ENCODE measurements at places on chromosomes 1 and 21. TPM values are rescaled to one million over a fixed set of nuclear protein-coding genes. Genes with fewer than 3 reads are reported as not detected.

DNA sequence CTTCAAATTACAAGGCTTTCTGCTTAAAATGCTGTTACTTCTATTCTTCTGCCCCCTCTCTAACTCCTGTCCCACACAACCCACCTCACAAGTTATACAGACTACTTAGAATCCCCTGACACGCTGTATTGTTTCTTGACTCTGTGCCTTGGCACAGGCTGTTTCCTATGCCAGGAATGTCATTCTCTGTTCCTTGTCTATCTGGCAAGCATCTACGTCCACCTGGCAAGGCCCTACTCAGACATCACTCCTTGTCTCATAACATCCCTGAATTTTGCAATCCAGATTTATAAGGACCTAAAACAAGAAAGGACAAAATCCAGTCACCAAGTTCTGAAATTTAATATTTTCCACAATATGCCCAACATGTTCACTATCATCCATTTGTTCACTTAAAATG is 182.0 kb upstream of the CHRM3 start:
- no peaks in the 10 kb centered on the region for H3K4me1 ChIP-seq
- no peaks in the 10 kb centered on the region for H3K36me3 ChIP-seq
- H3K4me3 ChIP-seq, result no peak overlapping the region

GRCh38 chr21:42041711-42042110 is 29.4 kb upstream of the UMODL1 start:
- no peaks in the 10 kb centered on the region for H3K27me3 ChIP-seq
- no peak overlapping the region for H3K27ac ChIP-seq
- H3K4me3 ChIP-seq, result no peak overlapping the region
- H3K4me1 ChIP-seq, result no peaks in the 10 kb centered on the region
- no peak for DNase-seq

- no peaks in the 10 kb centered on the region for H3K4me1 ChIP-seq
- H3K36me3 ChIP-seq, result peaks cover 35% of the 10 kb centered on the region
- no peak for DNase-seq
- H3K27me3 ChIP-seq, result no peaks in the 10 kb centered on the region
- no peak overlapping the region for H3K4me3 ChIP-seq
Measured at GRCh38 chr1:175164751-175165150, 27.8 kb downstream of the KIAA0040 start.

DNA sequence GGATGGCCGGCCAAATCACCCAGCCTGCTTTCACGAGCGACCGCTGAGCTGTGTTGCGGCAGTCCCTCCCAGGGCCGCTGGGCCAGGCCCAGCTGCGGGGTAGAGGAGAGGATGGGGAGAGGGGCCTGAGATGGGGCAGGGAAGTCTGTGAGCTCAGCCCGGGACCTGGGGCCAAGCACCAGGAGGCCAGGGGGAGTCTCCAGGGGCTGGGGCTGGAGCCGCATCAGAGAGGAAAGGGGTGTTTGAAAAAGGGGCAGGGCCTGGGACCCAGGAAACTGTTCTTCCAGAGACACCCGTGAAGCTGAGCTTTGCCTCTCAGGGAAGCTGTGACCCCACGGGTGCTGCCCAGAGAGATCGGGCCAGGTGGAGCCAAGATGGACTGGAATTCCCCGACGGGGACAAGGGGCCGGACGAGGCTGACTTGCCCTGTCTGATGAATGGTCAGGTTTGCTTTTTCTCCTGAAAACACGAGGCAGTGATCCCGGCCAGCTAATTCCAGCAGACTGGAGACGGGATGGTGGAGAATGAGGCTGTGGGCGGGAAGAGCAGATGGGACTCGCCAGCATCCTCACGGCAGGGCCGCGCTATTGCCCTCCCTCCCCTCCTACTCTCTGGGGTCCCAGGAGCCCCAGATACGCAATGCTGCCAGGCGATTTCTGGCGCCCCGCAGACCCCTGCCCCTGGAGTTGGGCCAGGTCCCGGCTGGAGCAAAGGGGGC is 40.3 kb upstream of the COL18A1 start:
- peaks cover 11% of the 10 kb centered on the region for H3K4me1 ChIP-seq
- H3K36me3 ChIP-seq, result no peaks in the 10 kb centered on the region
- DNase-seq, result no peak
- H3K27me3 ChIP-seq, result no peaks in the 10 kb centered on the region
- peak overlapping the region; percentile 98 for H3K27ac ChIP-seq
- no peak overlapping the region for H3K4me3 ChIP-seq

DNA sequence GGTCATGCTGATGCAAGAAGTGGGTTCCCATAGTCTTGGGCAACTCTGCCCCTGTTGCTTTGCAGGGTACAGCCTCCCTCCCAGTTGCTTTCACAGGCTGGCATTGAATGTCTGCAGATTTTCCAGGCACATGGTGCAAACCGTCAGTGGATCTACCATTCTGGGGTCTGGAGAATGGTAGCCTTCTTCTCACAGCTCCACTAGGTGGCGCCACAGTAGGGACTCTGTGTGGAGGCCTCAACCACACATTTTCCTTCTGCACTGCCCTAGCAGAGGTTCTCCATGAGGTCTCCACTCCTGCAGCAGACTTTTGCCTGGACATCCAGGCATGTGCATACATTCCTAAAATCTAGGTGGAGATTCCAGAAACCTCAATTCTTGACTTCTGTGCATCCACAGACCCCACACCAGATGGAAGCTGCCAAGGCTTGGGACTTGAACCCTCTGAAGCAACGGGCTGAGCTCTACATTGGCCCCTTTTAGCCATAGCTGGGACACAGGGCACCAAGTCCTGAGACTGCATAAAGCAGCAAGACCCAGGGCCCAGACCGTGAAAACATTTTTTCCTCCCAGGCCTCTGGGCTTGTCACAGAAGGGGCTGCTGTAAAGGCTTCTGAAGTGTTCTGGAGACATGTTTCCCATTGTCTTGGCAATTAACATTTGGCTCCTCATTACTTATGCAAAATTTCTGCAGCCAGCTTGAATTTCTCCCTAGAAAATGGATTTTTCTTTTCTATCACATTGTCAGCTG is 466.2 kb upstream of the PBX1 start:
- no peaks in the 10 kb centered on the region for H3K4me1 ChIP-seq
- H3K4me3 ChIP-seq, result no peak overlapping the region
- no peak overlapping the region for H3K27ac ChIP-seq
- no peaks in the 10 kb centered on the region for H3K36me3 ChIP-seq

DNA sequence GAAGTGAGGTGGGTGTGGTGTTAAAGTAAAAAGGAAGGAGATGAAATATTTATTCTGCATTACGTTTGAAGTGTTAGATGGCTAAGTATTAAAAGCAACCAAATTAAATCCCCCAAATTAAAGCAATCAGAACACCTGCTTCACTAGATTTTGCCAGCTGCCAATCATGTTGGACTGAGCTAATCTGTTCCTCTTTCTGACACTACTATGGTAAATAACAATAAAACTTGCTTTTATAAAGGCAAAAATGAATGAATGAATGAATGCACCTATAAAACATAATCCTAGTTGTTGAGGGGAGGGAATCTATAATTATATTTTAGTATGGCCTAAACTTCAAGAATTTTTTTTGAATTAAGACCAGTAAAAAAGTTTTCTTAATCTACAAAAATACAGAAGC is 51.0 kb downstream of the RAB3GAP2 start:
- DNase-seq, result no peak
- H3K4me3 ChIP-seq, result no peak overlapping the region
- H3K36me3 ChIP-seq, result no peaks in the 10 kb centered on the region
- no peaks in the 10 kb centered on the region for H3K4me1 ChIP-seq
- H3K27ac ChIP-seq, result no peak overlapping the region

GRCh38 chr1:181107711-181108110 is 19.2 kb downstream of the IER5 start:
- H3K27ac ChIP-seq, result no peak overlapping the region
- H3K4me1 ChIP-seq, result peaks cover 9% of the 10 kb centered on the region
- H3K36me3 ChIP-seq, result no peaks in the 10 kb centered on the region
- no peak for DNase-seq
- H3K4me3 ChIP-seq, result no peak overlapping the region

DNA sequence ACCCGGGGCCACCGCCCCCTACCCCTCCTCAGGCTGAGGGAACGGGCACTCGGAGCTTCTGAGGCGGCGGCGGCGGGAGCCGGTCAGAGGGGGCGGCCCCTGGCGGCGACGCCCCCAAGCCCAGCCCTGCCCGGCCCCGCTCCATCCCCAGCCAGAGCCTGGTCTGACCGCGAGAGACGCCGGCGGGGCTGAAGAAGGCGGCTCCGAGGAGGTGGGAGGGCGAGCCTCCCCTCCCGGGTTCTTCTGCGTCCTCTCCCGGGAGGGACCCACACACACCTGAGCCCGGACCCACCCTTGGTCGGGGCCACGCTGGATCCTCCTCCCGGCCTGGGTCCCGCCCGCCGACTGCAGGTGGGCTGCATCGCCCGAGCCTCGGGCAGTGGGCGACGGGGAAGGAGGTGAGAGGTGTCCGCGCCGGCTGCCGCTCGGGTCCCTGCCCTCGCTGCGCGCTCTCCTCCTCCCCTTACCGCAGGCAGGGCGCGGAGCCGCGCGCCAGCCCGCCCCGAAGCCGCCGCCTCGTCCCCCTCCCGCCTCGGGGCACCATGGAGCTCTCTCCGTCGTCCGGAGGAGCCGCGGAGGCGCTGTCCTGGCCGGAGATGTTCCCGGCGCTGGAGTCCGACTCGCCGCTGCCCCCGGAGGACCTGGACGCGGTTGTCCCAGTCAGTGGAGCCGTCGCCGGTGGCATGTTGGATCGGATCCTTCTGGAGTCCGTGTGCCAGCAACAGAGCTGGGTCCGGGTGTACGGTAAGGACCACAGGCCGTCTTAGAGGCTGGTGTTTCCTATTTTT is at the start of gene RASAL2:
TSS of gene RASAL2 (plus strand) at position 154 of the 788 bp plus-strand sequence. CDS start at position 543, 389 bp downstream.
- no peaks in the 10 kb centered on the region for H3K36me3 ChIP-seq
- H3K4me3 ChIP-seq, result peak within 1 kb of the TSS; percentile 91
- peak; percentile 82 for DNase-seq

DNA sequence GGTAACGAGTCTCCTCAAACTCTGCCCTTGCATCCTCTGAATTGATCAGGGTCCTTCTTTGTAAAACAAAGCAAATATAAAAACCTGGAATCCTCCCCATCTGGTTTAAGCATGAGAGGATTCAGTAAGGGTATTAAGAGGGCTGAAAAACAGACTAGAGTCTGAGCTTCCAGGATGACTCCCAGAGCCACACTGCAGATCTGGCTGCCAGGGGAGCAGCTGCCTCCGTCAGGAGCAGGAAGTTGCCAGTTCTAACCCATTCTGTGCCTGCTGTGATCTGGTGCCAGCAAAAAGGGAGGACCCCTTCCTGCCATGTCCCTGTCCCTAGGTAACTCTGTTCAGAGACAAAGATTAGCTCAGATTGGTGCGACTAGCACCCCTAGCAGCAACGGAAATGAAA is 27.5 kb downstream of the SERTAD4 start:
- no peak for DNase-seq
- no peak overlapping the region for H3K4me3 ChIP-seq
- peaks cover 3% of the 10 kb centered on the region for H3K4me1 ChIP-seq

GRCh38 chr1:248696261-248696660 is 6.3 kb downstream of the OR14I1 start:
- H3K4me3 ChIP-seq, result no peak overlapping the region
- no peak for DNase-seq
- H3K27ac ChIP-seq, result no peak overlapping the region
- no peaks in the 10 kb centered on the region for H3K4me1 ChIP-seq
- no peaks in the 10 kb centered on the region for H3K27me3 ChIP-seq

DNA sequence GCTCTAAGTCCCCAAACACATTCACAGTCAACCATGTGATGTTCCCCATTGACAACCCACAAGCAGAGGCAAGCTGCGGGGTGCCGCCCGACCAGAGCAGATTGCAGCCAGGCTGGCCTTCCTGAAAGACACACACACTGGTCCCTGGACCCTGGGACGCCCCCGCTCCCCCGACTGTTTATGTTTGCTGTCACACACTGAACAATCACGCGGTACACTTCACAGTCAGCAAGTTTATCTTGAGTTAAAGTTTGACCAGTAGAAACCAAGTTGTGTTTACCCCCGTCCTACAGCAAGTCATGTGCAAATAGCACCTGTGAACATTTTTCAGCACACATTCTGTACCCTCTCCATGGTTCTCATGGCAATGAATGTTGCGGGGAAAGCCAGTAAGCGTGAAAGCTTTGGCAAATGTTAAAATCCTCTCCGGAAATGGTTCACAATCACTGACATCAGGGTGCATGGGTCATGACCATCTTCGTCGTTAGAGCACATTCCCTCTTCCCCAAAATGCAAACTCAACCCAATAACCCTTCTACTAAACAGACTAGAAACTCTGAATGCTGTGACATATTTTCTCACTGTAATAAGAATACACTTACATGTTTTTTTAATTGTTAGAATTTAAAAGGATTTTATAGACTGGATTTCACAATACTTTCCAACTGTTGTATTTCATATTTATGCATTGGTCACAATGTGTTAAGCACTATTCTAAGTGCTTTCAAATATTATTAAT is 33.3 kb upstream of the IRF2BP2 start:
- peak overlapping the region; percentile 17 for H3K4me3 ChIP-seq
- H3K27me3 ChIP-seq, result no peaks in the 10 kb centered on the region
- no peaks in the 10 kb centered on the region for H3K36me3 ChIP-seq
- DNase-seq, result peak; percentile 77
- H3K4me1 ChIP-seq, result peaks cover 15% of the 10 kb centered on the region

GRCh38 chr1:197439708-197440280 is 171.7 kb downstream of the CRB1 start:
- no peaks in the 10 kb centered on the region for H3K4me1 ChIP-seq
- no peak overlapping the region for H3K4me3 ChIP-seq
- H3K36me3 ChIP-seq, result no peaks in the 10 kb centered on the region
- DNase-seq, result no peak

DNA sequence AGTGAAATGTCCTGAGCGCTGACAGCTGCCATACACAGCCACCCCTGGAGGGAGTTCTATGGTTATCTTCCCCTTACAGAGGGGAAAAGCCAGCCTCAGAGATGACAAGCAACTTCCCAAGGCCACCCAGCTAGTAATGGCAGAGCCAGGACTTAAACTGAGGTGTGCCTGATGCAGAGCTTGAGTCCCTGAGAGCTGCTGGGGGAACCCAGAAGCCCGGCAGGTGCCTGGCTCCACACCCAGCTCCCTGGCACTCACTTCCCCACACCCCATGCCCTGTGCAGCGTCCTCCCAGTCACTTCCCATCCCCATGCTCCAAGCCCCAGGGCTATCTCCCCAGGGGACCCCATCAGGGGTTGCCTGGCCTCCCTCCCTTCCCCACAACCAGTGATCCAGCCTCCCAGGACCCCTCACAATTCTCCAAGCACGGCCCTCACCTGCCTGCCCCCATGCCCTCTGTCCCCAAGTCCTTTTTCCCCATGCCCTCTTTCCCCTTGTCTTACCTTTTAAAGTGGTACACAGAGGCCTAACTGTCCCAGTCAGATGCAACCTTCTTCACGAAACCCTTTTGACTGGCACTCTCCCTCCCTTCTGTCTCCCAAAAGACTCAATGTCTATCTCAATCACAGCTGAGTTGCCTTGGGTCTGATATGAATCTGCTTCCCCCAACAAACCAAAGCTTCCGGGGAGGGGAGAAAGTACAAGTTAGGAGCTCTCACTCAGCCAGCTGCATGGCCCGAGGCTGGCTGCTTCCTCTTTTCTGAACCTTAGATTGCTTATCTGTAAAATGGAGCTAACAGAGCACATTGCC is 39.8 kb upstream of the LRP8 start:
- H3K36me3 ChIP-seq, result no peaks in the 10 kb centered on the region
- no peaks in the 10 kb centered on the region for H3K4me1 ChIP-seq
- H3K4me3 ChIP-seq, result no peak overlapping the region
- peak; percentile 37 for DNase-seq
- H3K27ac ChIP-seq, result no peak overlapping the region

The CD2 gene
- polyA plus RNA-seq, result 0.97 TPM
